T-helper 17 cell (primary cell): ENCODE measurements at places on chromosomes 7 and 10. TPM values are rescaled to one million over a fixed set of nuclear protein-coding genes. Genes with fewer than 3 reads are reported as not detected.

The ZMIZ2 gene
- 117 TPM for total RNA-seq

The ACTL6B gene
- total RNA-seq, result not detected

The VAX1 gene
- total RNA-seq, result not detected

The STOX1 gene
- total RNA-seq, result not detected

The CHRM2 gene
- not detected for total RNA-seq

The BMPER gene
- total RNA-seq, result not detected

The AFAP1L2 gene
- 3.0 TPM for total RNA-seq

The ANKRD61 gene
- not detected for total RNA-seq

The HOXA7 gene
- total RNA-seq, result not detected

The ADAM12 gene
- 15.2 TPM for total RNA-seq

DNA sequence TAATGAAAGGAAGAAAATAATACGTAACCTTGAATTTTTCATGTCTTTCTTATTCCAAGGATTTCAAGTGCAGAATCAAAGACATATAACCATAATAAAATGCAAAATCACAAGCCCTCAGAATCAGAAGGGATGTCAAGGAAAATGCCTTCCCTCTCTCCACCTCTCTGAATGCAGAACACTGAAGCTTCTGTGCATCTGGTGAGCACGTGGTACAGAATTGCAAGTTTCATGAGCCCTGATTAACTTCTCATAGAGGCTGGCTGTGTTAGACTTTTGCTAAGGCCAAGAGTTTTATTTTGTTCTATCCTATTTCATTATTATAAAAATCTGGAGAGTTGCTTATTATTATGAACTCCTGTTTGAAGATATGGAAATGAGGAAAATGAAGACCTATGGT is 533.7 kb upstream of the POM121L12 start:
- DNase-seq, result no peak
- no peaks in the 10 kb centered on the region for H3K27me3 ChIP-seq
- no peaks in the 10 kb centered on the region for H3K36me3 ChIP-seq
- no peak overlapping the region for H3K4me3 ChIP-seq
- no peak overlapping the region for H3K27ac ChIP-seq

DNA sequence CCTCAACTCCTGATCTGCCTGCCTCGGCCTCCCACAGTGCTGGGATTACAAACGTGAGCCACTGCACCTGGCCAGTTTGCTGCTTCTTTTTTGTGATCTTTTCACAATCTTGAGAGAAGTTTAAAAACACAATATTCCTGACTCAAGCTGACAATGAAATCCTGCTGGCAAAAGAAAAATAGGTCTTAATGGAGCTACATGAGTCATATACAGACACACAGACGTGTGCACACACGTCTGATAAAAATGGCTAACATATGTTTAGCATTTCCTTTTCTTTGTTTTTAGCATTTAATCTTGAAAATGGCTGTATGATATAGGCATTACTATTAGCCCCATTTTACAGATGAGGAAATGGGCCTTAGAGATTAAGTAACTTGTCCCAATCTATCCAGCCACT is 29.4 kb upstream of the RAB18 start:
- H3K27ac ChIP-seq, result no peak overlapping the region
- H3K4me1 ChIP-seq, result no peaks in the 10 kb centered on the region

DNA sequence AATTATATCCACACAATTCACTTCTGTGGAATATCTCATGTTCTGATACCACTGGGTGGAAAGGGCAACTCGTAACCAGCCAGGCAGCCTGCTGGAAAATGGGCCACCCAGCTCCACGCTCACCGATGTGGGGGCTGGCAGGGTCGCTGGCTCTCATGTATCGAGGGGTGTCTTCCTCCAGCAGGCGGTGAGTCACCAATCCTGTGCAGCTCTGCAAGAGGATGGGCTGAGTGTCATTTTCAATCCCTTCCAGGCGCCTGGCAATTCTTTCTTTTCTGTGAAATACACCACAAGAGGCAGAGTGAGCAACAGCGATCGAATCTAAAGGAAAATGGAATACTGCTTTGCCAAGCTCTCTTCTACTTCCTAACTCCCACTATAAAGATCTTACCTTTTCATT is 80.1 kb downstream of the SVIL start:
- H3K27ac ChIP-seq, result no peak overlapping the region
- no peaks in the 10 kb centered on the region for H3K27me3 ChIP-seq
- DNase-seq, result no peak
- H3K4me3 ChIP-seq, result no peak overlapping the region
- no peaks in the 10 kb centered on the region for H3K4me1 ChIP-seq

GRCh38 chr10:72109636-72110157 is 21.3 kb upstream of the SPOCK2 start:
- peak overlapping the region; percentile 96 for H3K27ac ChIP-seq
- H3K36me3 ChIP-seq, result peaks cover 2% of the 10 kb centered on the region
- no peaks in the 10 kb centered on the region for H3K27me3 ChIP-seq
- peak overlapping the region; percentile 69 for H3K4me3 ChIP-seq

- peak overlapping the region; percentile 24 for H3K27ac ChIP-seq
- no peaks in the 10 kb centered on the region for H3K27me3 ChIP-seq
- DNase-seq, result no peak
- peaks cover 24% of the 10 kb centered on the region for H3K4me1 ChIP-seq
- no peaks in the 10 kb centered on the region for H3K36me3 ChIP-seq
- H3K4me3 ChIP-seq, result no peak overlapping the region
These were observed 33.8 kb downstream of the KCNH2 start for GRCh38 chr7:150944066-150945042.

DNA sequence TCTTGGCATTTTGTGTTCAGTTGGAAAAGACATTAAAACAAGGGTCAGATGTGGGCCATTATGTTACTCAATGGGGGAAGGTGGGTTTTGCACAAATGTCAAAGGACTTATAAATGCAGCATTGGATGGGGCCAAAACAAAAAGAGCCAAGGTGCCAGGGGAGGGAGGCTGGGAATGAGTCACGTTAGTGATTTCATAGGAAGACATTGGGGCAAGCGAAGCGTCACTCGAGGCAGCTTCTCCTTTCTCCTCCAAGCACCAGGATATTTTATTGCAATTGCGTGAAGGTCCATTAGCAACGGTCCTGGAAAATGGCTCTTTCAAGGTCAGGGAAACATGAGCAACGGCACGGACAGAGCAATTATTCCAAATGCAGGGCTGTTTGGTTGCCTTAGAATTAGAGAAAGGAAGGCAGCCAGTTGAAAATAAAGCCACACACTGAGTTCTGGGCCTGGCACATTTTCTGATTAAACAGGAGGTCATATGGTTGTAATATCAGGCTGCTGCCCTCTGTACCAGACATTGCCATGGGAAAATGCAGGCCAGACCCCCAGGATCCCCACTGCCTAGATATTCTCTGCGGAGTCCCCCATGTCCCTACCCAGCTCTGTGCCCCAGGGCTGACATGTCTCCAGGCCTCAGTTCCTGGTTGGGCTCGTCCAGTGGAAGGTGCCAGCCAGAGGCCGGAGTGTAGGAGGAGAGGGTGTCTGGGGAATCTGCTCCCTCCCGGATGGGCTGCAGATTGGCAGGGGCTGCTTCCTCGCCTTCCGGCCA is 63.3 kb upstream of the NANOS1 start:
- H3K36me3 ChIP-seq, result peaks cover 7% of the 10 kb centered on the region
- DNase-seq, result no peak
- peaks cover 3% of the 10 kb centered on the region for H3K4me1 ChIP-seq
- H3K4me3 ChIP-seq, result no peak overlapping the region
- no peak overlapping the region for H3K27ac ChIP-seq

GRCh38 chr10:95363303-95363912 is 72.6 kb upstream of the PDLIM1 start:
- no peak for DNase-seq
- peak overlapping the region; percentile 43 for H3K27ac ChIP-seq
- peaks cover 4% of the 10 kb centered on the region for H3K36me3 ChIP-seq

DNA sequence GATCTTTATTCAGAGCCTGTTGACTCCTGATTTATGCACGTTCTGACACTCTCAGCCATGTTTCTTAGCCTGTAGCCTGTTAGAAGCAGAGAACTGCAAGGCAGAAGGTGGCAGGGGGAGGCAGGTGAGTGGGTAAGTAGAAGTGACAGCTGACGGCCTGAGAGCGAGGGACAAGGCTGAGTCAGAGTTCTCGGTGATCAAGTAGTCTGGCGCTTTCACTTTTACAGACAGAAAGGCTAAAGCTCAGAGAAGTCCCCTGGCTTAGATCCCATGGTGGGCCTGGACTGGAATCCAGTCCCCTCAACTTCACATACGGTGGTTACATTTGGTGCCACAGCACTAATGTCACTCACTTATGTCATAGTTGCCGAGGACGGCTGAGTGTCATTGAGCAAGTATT is 139.0 kb downstream of the TACC2 start:
- no peak overlapping the region for H3K4me3 ChIP-seq
- H3K27ac ChIP-seq, result no peak overlapping the region
- peaks cover 2% of the 10 kb centered on the region for H3K4me1 ChIP-seq
- H3K36me3 ChIP-seq, result peaks cover 2% of the 10 kb centered on the region
- no peak for DNase-seq

DNA sequence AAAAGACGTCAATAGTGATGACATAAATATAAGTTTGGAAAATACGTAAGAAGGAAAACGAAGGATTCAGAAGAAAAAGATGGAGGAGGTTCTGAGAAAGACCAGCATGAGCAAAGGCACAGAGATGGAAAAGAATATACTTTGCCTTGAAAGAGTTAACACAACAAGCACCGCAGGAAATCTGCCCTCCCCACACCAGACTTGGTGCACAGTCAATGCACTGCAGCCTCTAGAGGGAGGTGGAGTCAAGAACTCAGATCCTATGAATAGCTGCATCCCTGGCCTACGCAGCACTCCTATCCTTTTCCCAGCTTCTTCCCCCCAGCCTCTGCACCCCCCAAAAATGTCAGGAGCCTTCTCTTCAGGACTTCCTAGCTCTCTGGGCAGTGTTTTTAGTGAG is 1370.6 kb upstream of the LRRTM3 start:
- no peaks in the 10 kb centered on the region for H3K4me1 ChIP-seq
- no peak for DNase-seq
- H3K36me3 ChIP-seq, result no peaks in the 10 kb centered on the region
- no peaks in the 10 kb centered on the region for H3K27me3 ChIP-seq

DNA sequence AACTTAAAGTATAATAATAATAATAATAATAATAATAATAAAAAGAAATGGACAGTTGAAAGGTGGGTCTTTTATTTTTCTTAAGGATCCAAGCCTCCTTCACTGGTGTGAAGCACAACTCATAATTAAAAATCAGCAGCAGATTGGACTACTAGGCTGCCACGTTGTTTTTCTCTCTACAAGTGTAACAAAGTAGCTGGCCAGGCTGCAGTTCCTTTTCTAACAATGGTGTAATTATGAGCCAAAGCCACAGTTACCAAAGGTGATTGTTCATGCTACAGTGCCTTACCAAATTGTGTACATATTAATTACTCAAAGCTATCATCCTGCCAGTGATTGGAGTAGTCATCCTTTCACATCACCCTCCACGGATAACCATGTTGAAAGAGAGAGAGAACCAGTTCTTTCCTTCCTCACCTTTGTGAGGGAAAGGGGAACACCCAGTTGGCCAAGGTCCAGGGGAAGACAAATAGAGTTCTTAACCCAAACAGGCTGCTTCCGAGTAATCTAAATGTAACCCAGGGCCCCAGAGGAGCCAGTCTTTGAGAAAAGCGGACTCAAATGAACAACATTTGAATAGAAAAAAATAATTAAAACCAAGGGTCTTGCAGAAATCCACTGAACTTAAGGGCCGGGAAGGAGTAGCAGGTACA is 86.3 kb upstream of the NPS start:
- DNase-seq, result no peak
- H3K27ac ChIP-seq, result no peak overlapping the region
- H3K36me3 ChIP-seq, result no peaks in the 10 kb centered on the region
- H3K27me3 ChIP-seq, result no peaks in the 10 kb centered on the region
